GM20000 (cell line): ENCODE measurements at places on chromosomes 1 and 21.

- DNase-seq, result no peak
Observed at GRCh38 chr1:224696891-224697765, 81.0 kb downstream of the CNIH3 start.

GRCh38 chr1:175341631-175342429 is 149.3 kb upstream of the KIAA0040 start:
- no peak for DNase-seq

- no peak for DNase-seq
Observed at GRCh38 chr1:24319962-24320361, 805 bp downstream of the GRHL3 start.

- no peak for DNase-seq
Observed at GRCh38 chr1:5959087-5959486, 33.1 kb downstream of the NPHP4 start.

GRCh38 chr1:164706606-164706987 is 147.6 kb downstream of the PBX1 start:
- DNase-seq, result no peak

GRCh38 chr1:178484698-178485225 is 12.0 kb downstream of the CLEC20A start:
- no peak for DNase-seq

GRCh38 chr1:28295936-28296335 is 32.9 kb upstream of the MED18 start:
- DNase-seq, result no peak

- no peak for DNase-seq
Observed at GRCh38 chr1:46526691-46527291, 24.7 kb downstream of the KNCN start.

GRCh38 chr1:227944931-227945890 is 2.5 kb downstream of the WNT9A start:
- peak; percentile 19 for DNase-seq

DNA sequence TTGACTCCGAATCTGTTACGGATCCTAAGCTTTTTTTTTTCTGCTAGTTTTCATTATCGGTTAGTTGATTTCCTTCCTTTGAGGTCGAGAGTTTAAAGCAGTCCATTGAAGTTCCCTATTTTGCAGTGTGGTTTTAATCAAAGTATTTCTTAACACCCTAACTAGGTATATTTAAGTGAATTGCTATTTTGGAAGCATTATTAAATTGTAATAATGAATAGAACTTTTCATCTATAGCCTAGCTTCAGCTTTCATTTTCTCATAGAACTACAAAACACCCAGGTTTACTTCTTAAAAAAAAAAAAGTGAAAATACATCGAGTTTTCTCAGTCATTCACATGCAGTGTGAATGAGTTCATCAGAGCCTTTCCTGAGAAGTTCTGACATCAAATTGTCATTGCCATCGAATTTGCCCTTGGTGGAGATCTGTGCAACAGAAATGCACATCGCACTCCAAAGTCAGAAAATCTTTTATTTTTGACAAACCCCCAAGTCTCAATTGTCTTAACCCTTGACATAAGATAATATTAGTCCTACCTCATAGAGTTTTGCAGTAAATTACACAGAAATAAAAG is 1.1 kb upstream of the LBR start:
- DNase-seq, result peak; percentile 48

DNA sequence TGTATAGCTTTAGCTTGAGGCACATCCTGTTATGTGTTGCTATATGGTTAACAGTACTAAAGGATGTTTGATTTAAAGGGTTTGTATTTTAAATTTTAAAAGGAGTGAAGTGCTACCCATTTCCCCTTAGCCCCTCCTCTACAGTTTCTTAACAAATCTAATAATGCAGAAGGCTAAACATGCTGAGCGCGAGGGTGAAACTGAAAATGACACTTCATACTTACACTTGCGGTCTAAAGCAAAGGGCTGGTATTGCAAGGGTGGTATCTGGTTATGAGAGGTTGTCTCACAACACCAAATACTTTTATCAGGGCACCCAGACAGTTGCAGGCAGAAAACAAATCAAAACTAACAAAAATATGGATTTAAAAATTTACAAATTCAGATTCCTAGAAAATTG is 172.3 kb downstream of the SIPA1L2 start:
- peak; percentile 17 for DNase-seq

DNA sequence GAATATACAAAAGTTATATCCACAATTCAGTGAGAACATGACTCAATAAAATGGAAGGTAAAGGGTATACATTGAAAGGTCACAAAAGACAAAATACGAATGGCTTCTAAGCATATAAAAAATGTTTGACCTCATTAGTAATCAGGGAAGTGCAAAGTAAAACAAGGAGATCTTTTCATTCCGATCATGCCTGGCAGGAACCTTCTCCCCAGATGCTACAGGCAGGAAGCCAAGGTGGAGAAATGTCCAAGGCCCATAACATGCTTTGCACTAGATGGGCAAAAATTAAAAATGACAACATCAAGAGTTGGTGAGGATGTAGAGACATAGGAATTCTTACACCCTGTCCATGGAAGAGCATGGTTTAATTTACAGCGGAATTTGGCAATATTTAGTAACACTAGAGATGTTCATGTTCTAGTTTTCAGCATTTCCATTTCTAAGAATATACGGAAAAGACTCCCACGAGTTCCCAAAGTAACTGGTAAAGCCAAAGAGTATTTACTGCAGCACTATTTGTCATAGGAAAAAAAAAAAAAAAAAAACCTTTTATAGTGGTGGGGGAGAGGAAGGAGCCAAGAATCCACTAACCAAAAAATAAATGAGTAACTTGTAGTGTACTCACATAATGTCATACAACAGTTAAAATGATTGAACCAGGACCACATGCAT is 184.5 kb upstream of the KAZN start:
- no peak for DNase-seq

DNA sequence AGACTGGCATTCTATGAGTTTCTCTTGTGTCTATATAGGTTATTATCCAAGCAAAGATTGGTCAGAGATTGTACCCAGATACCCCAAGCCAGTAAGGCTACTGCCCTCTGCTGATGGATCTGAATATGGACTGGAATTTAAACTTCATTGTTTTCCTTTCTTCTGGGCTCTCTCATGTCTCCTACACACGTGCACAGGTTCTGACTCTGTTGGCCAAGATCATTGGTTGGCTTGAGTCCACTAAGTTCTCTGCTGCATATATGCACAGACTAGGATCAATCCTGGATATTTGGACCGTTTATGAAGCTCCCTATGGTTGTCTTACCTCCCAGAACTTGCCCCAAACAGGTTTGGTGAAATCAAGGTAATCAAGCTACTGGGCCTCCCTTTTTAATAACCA is 69.7 kb downstream of the CC2D1B start:
- DNase-seq, result peak; percentile 62

GRCh38 chr1:246971090-246971721 is 36.7 kb downstream of the ZNF695 start:
- DNase-seq, result no peak

DNA sequence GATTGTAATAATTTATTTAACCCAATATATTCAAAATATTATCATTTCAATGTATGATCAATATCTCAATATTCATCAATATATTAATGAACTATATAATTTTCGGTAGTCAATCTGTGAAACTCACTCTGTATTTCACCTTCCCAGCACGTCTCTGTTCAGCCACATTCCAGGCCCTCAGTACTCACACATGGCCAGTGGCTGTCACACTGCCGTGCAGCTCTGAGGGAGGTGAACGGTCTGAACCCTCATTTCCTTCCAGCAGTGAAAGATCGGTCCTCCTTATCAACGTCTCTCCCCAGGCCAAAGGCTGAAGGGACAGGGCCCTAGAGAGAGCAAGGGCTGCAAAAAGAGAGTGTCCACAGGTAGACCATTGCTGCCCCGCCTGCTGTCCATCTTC is 39.5 kb upstream of the ZNF124 start:
- DNase-seq, result no peak

DNA sequence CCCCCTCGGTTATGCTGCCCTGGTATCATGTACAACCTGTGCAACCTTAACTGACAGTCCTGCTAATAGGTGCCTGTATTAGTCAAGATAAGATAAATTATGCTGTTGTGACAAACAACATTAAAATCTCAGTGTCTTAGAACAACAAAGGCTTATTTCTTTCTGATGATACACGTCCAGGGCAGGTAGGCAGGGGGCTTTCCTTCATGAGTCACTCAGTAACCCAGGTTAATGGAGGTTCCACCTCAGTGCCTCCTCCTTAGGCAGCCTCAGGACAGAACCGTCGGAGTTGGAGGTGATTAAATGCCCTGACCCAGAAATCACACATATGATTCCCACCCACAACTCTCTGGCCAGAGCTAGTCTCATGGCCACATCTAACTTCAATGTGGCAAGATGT is 94.6 kb upstream of the CASZ1 start:
- DNase-seq, result no peak

DNA sequence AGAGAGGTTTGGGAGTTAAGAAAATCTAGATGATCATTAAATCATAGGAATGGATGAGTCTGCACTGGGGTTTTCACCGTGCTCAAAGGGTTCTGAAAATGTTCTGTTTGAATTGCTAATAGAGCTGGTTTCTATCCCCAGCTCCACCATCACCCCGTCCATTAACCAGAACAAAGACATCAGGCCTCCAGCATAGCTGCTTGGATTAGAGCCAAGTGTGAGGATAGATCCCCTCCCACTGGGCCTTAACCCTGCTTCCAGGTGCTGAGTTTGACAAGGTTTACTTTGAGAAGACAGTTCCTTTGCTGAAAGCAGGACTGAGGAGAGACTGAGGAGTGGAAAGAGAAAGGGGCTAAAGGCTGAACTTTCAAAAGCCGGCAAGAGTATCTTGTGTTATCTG is 48.3 kb downstream of the MPZL1 start:
- no peak for DNase-seq

GRCh38 chr1:101017448-101017847 is 8.1 kb downstream of the DPH5 start:
- DNase-seq, result no peak

GRCh38 chr1:243421784-243422183 is 165.9 kb downstream of the SDCCAG8 start:
- peak; percentile 20 for DNase-seq

- DNase-seq, result no peak
Observed at GRCh38 chr1:99315305-99315704, 51.0 kb downstream of the PLPPR4 start.

DNA sequence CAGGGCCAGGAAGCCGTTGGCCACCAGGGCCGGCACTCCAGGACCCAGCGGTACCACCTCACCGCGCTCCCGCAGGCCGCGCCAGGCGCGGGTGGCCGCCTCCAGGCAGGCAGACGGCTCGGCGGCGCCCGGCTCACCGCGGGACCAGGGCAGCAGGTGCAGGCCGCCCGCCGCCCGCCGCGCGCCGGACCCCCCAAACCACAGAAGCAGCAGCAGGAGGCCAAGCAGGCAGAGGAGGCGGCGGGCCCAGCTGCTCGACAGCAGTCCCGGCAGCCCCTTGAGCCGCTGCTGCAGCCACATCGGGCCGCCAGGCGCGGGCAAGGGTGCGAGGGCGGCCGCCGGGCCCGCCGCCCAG is 312 bp downstream of the KIAA2013 start:
- DNase-seq, result no peak

- DNase-seq, result no peak
Observed at GRCh38 chr1:41160498-41161110, 81.5 kb downstream of the SCMH1 start.
